Activated CD4-positive, alpha-beta T cell treated with anti-CD3 and anti-CD28 coated beads for 36 hours (primary cell): ENCODE measurements at places on chromosomes 16 and 17.

DNA sequence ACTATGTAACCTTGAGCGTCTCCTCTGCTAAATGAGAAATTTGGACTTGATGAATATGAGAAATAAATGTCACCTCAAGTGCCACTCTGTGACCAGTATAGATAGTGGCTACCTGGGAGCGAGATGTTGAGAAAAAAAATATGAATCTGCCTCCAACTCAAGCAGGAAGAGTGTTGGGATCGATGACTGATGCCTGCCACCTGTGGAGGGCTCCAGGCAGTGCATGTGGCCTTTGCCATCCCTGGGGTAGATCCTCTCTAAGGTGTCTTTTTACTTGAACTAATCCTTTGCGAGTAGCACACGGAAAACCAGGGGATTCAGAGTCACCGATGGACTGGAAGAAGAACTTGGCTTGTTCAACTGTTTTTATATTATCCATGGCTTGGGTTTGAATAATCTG lies 9.4 kb downstream of the CCDC182 start:
- DNase-seq, result peak; percentile 28

DNA sequence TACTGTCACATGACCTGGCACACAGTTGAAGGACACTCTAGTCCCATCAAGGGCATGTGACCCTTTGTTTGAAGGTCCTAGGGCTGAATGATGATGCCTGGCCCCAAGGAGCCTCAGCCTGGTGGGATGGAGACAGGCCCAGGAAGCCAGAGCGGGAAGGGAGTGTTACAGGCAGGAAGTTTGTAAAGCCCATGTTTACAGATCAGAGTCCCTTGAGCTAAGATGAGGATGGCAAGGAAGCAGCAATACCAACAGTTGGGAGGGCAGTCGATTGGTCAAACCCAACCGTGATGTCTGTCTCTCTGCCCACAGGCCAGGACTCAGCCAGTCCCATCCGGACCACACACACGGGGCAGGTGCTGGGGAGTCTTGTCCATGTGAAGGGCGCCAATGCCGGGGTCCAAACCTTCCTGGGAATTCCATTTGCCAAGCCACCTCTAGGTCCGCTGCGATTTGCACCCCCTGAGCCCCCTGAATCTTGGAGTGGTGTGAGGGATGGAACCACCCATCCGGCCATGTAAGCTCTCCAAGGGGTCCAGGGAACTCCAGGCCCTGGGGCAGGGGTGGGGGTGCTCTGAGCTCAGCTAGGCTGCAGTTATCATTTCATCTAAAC lies 2.5 kb downstream of the CES2 start:
- no peak for DNase-seq

DNA sequence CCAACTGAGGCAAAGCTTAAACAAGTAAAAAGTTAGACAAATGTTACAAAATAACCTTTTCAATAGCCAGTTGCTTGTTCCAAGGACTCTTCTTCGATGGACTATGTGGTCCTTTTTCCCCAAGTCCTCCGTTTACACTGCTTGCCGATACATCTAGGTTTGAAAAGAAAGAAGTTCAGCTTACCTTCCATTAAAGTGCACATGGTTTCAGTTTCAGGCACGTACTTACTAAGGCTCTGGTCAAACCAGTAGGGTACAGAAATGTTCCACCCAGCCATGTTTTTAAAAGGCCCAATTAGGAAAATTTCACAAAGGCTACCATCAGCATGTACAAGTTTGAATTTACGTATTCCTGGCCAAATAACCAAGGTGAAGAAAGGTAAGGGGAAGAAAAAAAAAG lies 2.1 kb downstream of the SRSF2 start:
- no peak for DNase-seq

DNA sequence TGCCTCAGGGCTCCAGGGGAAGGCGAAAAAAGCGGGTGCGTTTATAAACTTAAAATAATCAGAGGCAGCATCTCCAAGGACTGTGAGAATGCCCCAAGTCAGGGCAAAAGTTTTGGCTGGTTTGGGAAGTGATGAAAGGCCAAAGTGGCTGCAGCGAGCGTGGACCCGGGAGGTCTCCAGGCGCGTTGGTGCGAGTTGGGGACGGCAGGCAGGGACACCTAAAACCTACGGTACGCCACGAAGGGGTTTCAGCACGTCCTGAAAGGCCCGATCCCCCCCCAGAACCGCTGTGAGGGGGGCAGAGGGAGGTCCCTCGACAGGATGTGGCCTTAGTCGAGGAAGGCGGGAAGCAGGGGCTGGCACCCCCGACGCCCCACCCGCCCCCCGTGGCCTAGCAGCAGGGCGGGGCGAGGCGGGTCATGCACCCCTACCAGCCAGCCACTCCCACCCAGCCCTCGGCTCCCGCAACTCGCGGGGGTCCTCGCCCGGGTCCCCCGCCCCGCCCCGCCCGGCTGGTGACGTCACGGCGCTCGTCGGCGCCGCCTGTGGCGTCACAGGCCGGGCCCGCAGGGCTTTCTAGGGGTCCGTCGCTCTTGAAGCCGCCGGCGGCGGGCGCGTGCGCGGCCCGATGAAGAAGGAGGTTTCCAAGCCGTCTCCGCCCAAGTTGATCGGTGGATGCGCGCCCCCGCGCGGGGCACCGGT lies at the start of gene MYCBPAP:
MYCBPAP (plus strand) TSS at position 569 of the 702 bp plus-strand sequence. CDS start 236 bp downstream, outside the sequence.
- DNase-seq, result peak; percentile 85

- no peak for DNase-seq
Observed at GRCh38 chr16:86597880-86598606, 19.7 kb downstream of the FOXL1 start.

- no peak for DNase-seq
Observed at GRCh38 chr17:28180449-28180848, 138.0 kb downstream of the NLK start.

DNA sequence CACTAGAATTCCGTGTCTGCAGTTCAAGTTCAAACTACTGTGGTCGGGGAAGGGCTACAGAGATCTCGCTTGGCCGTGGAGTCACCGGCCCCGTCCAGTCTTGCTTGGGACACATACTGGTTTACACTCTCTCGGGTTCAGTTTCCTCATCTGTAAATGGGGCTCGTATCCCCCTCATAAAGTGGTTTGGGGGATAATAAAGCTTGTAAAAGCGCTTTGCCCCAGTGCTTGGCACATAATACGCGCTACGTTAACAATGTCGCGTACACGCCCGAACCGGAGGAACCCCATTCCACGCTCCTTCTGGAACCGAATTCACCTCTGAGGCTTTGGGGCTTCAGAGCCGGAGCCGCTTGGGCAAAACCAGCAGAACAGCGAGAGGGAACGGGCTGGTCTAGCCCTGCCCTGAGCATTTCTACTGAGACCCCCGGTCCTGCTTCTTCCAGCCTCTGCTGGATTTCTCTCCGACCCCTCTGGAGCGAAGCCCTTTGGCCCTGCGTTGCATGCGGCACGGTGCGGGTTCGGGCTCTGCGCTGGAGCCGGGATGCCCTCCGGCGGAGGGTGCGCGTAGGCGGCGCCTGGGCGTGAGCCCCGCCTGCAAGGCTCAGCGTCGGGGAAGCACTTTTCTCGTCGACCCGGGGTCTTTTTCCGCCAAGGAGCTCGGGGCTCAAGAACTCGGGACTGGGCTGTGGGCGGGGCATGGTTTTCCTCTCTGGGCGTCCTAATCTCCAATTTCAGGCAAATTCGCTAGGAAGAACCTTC lies 26.1 kb upstream of the HOXB13 start:
- DNase-seq, result no peak

DNA sequence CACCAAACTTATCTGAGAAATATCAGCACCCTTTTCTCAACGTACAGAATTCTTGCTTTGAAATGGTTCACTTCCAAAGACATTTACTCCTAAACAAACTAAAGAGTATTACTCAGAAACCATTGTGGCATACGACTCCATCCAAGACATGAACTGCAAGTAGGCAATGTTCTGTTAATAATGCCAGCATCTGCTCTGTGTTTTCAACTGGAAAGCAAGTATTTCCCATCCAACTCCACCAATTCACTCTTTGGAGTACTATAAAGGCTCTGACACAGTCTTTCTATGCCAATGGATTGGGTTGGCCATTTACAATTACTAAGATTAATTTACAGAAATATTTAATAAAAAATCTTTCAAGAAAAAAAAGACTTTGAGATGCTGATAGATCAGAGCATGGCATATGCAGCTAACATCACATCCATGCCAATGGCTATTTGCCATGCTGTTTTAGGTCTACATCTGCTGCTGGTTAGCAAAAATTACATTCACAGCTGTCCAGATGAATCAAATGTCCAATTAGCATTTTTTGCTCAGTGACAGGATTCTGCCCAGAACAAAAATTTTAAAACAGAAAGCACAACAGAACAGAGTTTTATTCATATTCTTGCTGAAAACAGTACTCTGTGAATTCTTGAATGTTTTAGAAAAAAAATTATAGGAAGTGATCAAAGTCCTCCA lies 65.9 kb upstream of the HLF start:
- no peak for DNase-seq

DNA sequence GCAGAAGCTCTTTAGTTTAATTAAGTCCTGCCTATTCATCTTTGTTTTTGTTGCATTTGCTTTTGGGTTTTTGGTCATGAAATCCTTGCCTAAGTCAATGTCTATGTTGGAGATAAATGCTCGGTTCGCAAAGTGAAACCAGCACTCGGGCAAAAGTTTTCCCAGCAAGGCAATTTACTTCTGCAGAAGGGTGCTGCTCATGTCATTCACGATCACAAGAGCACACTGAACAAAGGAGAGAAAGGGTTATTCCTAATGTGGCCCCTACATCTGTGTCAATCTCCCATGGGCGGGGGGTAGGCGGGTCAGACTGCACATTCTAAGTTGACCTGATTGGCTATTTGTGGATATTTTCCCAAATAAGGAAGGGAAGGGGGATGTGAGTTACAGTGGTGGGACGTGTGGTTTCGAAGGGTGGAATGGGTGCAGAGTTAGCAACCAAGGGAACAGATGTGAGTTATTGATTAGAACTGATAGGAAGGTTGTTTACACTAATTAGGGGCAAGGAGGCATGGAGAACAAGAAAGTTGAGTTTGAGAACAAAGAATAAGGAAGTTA lies 23.0 kb downstream of the ATF7IP2 start:
- peak; percentile 21 for DNase-seq

DNA sequence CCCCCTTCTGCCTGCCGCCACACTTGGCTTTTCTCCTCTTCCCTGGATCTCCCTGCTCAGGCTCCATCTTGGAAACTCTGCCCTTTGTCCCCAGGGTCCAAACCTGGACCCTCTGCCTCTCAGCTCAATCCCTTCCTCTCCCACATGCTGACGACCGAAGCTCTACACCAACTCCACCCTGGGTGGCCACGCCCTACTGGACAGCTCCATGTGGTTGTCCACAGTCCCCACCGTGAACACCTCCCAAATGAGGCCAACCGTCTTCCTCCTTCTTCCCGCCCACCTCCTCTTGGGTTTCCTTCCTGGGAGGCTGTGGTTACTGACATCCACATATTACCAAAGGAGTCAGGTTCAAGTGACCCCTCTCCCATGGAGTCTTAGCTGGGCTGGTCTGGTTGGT lies 22.6 kb upstream of the MLKL start:
- no peak for DNase-seq

DNA sequence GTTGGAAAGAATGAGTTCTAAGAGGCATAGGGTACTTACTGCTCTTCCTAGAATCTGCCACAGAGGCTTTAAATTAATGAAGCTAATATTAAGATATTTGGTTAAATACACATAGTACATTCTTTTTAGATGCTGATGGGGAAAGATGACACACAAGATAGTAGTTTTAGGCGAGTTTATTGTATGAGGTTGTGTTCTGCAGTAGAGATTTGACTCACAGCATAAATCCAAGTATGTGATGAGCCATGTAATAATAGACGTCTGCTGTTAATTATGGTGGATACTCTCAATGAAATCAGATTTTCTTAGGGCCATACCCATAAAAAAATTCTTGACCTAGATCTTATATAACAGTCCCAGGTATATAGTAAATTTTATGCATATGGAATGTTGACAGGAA lies 8.0 kb downstream of the TNRC6C start:
- no peak for DNase-seq

GRCh38 chr16:66604376-66605176 lies at the start of gene CMTM3:
TSS of gene CMTM3 (plus strand) at chr16:66604704. CDS start at chr16:66604806, 102 bp downstream.
- peak; percentile 86 for DNase-seq

DNA sequence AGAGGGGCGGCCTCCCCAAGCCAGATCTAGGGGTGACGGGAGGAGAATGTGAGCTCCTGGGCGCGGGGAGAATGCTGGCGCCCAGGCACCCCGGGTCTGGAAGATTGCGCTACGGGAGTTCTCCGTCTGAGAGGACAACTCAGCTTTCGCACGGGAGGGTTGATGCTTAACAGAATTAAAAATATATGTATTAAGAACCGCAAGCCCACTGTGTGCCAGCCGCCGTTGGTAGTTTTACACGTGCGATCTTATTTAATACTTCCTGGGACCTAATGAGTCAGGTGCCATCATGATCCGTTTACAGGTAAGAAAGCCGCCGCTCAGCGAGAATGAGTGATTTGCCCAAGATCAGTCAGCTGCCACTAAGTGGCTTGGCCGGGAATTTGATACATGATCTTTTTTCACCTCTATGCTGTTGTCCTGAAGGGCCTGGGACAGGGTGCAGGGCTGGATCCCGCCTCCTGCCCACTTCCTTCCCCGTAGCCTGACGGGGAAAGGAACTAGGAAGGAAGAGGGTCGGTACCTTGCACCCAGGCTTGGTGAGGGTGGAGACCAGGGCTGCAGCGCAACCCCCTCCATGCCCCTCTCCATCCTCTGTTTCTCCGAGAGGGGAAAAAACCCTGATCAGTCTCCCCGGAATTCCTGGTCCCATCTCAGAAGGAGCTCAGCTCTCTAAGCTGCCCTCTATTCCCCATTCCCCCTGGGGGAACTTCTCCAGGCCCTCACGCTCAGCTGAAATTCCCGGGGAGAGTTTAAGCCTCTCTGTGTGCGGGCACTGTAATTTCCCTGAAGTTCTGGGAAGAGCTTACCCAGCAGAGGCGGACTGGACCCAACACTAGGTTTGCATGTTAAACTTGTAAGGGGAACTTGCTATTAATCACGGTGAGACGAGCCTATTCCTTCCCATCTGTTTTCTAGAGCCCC lies 983 bp downstream of the VAT1L start:
- peak; percentile 27 for DNase-seq

DNA sequence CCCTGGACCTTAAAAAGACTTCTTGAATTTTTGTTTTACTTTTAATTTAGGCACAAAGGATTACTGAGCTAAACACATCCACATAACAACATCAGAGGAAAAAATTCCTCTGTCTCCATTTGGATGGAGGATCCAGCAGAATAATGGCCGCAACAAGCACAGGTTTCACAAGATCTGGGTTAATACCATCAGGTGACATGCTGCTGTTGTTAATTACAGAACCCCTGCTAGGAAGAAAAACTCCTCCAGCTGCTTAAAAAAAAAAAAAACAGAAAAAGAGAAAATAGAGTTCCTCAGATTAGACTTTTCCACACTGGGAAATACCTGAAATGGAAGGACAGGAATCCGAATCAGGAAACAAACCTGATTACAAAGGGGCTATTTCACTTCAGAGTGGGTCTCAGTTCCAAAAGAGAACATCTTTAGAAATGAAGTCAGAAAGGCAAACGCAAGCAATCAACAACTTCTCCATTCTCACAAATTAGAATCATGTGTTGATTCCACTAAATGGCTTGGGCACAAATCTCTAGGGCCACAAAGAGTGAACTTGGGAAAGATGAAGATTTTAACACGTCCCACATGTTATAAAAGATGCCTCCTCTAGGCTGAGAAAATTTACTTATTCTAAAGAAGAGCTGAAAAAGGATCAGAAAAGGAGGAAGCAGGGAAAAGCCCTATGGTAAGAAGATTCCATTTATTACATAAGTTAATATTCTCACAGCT lies 44.0 kb downstream of the SPOP start:
- no peak for DNase-seq

GRCh38 chr17:14417336-14417735 lies 116.5 kb downstream of the HS3ST3B1 start:
- no peak for DNase-seq

GRCh38 chr16:81318711-81319110 lies 3.9 kb downstream of the GAN start:
- no peak for DNase-seq

GRCh38 chr17:4858068-4858881 lies 25.1 kb downstream of the MINK1 start:
- DNase-seq, result no peak
